NCI-H748 treated with DMSO at 0.1 percent for 48 hours (cell line): ENCODE measurements at places on chromosomes 5 and 9.

- no peak for DNase-seq
Measured at GRCh38 chr5:61894046-61894445, 412.0 kb upstream of the KIF2A start.

- peak; percentile 41 for DNase-seq
Measured at GRCh38 chr9:6616951-6617602, 28.5 kb downstream of the GLDC start.

DNA sequence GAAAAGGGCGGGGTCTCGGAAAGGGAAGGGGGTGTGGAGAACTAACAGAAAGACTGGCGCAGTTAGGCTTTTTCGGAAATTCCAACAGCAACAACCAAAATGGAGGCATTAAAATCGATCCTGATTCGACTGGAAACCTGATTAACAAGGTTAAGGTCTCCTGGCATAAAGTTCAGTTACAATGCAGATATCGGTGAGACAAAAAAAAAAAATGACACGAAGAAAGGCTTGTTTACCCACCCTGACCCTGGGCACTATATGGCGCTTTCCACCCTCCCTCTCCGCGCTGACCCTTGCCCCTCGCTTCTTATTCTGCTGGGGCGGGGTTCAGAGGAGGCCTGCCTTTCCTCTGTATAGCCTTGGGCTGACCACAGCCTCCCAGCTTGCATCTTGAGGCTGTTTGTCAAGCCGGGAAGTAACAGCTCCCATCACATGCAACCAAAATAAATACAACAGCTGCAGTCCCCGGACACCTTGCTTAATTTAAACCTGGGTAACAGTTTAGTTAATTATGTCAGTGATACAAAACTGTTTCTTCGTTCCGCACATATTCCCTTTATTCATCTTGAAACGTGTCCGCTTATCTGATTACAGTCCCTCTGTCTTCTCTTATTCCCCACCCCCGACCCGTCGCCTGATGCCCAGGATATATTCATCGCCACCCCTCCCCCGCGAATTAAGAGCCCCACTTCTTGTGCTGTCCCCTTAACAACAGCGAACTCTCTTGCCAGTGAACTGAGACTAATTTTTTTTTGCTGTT, 795 bp upstream of the PJA2 start:
- DNase-seq = peak; percentile 76

DNA sequence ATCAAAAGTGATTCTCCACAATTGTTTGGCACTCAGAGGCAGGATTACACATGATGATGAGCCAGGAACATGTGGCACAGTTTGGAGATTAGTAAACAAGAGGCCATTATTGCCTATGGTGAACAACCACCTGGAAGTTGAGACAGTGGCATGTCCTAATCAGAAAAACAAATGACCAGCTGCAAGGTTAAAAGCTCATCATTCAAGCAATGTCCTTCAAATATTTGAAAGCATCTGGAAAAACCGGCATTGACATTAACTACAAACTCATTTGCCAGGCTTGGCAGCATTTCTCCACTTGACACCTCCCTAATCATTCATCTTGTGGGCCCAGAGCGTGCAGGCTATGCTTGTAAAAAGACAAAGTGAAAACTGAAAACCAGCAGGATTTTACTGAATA, 80.6 kb upstream of the MEGF10 start:
- DNase-seq = peak; percentile 86

- DNase-seq = no peak
Measured at GRCh38 chr5:94057655-94058054, 316.3 kb upstream of the POU5F2 start.
